ENCODE measurements at places on chromosomes 2 and 18. TPM values are rescaled to one million over a fixed set of nuclear protein-coding genes. Genes with fewer than 3 reads are reported as not detected.

DNA sequence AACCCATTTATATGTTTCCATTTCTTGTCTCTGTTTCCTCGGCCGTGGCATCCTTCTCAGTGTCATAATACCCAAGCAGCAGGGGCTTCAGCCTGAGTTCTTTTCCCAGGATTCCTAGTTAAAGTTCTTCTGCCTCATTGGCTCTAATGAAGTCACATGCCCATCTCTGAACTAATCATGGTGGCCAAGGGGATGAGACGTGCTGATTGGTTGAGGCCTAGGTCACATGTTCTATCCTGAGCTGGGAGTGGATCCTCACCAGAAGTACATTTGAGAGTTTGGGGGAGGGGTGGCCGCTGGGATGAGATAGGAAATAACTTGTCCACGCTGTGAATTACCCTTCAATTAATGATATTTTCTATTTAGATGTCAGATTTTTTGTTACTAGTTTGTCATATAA, 3.8 kb upstream of the UGT1A5 start:
- no peak for DNase-seq

DNA sequence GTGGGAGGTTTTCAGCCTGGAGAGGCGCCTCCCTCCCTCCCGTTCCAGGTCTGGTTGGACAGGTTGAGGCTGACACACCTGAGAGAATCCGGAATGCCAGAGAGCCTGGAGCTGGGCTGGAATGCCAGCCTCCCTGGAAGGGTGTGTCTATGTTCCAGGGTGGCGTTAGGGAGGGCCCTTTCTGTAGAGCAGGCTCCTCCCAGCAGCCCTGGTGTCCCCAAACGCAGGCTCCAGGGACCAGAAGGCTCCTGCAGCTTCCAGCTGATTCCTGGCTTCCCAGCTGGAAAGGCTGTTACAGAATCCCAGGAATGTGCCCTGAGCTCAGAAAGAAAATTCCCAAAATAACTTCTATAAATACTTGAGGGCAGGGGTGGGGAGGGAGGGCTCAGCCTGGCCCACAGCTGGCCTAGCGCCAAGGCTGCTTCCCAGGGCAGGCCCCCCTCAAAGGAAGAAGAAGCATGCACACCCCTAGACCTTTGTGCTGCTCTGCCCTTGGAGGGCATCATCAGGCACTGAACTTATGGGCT, 85.4 kb downstream of the STPG4 start:
- DNase-seq: no peak

Gene ALMS1
- 22.0 TPM for total RNA-seq

DNA sequence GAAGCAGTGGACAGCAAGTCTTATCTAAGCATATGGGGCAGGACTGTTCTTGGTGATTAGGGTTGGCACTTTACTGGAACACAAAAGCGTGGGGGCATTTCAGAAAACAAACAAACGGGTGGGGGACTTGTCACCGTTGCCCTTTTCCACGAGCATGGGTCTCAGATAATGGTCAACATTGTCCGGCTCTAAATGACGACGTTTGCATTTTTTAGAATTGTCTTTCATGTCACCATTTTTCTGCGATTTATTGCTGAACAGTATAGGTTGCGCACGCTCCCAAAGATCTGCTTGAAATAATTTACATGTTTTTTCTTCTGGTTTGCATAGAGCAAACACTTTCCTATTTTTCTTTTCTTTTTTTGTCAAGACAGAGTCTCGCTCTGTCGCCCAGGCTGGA, 46.6 kb upstream of the TBC1D8 start:
- DNase-seq: no peak
